ENCODE measurements at places on chromosomes 1 and 21.

- DNase-seq, result no peak
Measured at GRCh38 chr1:22908880-22909426, 63.7 kb downstream of the LACTBL1 start.

GRCh38 chr1:2463396-2463795 lies 12.7 kb upstream of the PLCH2 start:
- DNase-seq, result no peak

GRCh38 chr1:81034291-81034690 lies 766.4 kb upstream of the ADGRL2 start:
- DNase-seq, result no peak

- no peak for DNase-seq
Measured at GRCh38 chr21:39104911-39105310, 78.3 kb downstream of the PSMG1 start.

DNA sequence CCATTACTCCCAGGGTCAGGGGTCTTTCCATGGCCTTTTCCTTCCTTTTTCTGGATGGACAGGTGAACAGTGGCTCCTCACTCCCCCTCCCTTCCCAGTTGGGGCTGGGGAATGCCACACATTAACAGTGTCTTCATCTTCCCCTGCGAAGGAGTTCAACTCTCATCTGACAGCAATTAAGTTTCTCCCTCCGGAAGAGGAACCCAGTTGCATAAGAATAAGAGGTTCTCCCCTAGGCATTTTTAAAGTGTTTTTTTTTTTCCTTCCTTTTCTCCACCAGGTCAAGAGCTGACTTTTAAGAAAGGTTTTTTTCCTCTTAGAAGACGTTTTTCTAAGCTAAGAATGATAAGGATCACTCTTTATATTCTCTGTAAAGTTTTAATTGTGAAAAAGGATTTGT lies 42.3 kb upstream of the FASLG start:
- no peak for DNase-seq

GRCh38 chr21:21807598-21807903 lies 809.3 kb downstream of the NCAM2 start:
- DNase-seq, result no peak

GRCh38 chr1:205878026-205878425 lies 28.1 kb upstream of the PM20D1 start:
- no peak for DNase-seq

Data from RCC 7860 (cell line).